ENCODE measurements at places on chromosomes 5 and 9. TPM values are rescaled to one million over a fixed set of nuclear protein-coding genes. Genes with fewer than 3 reads are reported as not detected.
A peak's percentile ranks its signal among the peaks of the same experiment; 100 is the strongest.

The LCN1 gene
- not detected for total RNA-seq

DNA sequence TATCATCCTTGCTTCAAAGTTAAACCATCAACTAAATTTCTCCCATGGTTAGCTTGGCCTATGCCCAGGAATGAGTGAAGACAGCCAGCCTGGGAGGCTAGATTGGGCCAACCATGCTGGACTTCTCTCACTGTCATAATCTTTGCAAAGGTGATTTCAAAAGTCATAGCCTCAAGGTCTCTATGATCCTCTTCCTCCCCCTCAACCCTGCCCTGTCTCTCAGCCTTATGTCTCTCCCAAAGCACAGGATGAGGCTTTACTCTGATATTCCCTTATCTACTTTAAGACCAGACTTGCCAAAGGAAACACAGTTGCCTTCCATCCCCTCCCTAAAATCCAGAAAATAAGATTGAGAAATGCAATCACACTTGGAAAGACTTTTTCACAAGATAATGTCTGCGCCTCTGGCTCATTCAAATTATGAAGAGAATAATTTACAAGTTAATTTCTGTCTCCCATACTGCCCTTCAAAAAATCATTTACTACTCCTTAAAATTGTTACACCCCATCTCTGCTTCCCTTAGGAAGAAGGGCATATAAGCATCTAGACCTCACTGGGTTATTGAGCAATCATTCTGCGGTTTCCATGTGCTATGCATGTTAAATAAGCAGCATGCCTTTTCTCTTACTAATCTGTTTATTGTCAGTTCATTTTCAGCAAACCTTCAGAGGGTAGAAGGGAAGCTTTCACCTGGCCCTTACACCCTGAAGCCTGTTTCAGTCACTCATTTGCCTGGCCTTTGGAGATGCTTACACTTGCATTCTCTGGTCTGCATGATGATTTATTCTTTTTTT is 113.8 kb upstream of the ANKRD55 start:
- DNase-seq, result peak; percentile 76

DNA sequence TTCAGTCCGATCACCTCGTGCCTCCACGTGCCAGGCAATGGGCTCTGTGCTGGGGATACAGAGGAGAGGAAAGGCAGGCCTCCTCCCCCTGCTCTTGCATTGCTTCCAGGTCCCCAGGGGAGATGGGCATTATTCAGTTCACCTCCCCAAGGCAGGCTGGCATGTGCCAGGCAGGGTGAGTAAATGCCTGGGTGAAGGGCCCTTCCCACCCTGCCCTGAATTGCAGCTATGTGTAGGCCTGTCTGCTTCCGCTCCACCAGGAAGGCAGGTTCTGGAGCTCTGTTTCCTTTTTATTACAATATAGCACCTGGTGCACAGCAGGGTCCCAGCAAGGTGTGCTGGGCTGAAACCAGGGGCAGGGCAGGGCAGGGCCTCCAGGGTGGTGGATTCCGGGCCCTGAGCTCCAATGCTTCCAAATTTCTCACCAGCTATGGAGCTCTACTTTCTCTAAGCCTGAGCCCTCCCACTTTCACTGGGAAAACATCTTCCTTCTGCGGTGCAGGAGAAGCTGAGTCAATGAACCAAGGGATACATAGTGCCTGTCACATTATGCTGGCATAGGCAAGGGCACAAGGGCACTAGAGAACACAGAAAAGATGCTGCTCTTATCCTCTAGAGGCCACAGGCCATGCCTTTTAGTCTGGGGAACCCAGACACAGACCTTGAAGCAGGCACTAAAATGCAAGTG is 42.0 kb downstream of the SHB start:
- DNase-seq, result no peak

GRCh38 chr5:124504081-124504916 is 242.1 kb downstream of the ZNF608 start:
- no peak for DNase-seq

DNA sequence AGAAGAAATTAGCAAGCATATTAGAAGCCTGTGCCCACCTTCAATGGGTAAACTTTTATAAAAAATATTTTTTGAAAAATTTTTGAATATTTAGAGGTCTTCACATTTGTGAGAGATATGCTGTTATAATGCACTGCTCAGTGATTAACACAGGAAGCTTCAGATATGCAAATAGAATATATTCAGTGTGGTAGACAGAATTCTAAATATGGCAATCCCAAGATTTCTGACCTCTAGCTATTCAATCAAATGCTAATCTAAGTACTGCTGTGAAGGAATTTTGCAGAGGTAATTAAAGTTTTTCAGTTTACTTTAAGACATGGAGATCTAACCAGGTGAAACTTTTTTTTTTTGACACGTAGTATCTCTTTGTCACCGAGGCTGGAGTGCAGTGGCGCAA is 103.5 kb downstream of the ADAMTS19 start:
- DNase-seq, result no peak

The INSL6 gene
- not detected for total RNA-seq

GRCh38 chr5:132662004-132662401 is 4.0 kb downstream of the IL13 start:
- DNase-seq, result no peak

- DNase-seq, result no peak
These were observed 23.7 kb downstream of the KLHL3 start for GRCh38 chr5:137712139-137712667.

The TAF11L5 gene
- 1.4 TPM for total RNA-seq

DNA sequence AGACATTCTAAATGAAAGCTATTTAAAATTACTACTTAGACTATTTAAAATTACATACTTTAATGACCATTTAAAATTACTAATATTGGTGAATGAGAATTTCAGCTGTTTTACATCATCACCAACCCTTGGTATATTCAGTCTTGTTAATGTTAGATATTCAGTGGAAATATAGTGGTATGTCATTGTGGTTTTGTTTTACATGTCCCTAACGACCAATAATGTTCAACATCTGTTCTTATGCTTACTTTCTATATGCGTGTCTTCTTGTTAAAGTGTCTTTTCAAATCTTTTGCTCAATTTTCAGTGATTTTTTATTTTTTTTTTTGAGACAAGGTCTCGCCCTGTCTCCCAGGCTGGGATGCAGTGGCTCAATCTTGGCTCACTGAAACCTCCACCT is 279.3 kb upstream of the TARS1 start:
- no peak for DNase-seq

The LCN2 gene
- total RNA-seq, result not detected

- no peak for DNase-seq
These were observed 27.8 kb upstream of the TNFSF8 start for GRCh38 chr9:114958021-114958843.

The FBXO10 gene
- 14.5 TPM for total RNA-seq

The FBP2 gene
- total RNA-seq, result 0.21 TPM

- DNase-seq, result no peak
These were observed 279.7 kb downstream of the GADD45G start for GRCh38 chr9:89884356-89885083.

DNA sequence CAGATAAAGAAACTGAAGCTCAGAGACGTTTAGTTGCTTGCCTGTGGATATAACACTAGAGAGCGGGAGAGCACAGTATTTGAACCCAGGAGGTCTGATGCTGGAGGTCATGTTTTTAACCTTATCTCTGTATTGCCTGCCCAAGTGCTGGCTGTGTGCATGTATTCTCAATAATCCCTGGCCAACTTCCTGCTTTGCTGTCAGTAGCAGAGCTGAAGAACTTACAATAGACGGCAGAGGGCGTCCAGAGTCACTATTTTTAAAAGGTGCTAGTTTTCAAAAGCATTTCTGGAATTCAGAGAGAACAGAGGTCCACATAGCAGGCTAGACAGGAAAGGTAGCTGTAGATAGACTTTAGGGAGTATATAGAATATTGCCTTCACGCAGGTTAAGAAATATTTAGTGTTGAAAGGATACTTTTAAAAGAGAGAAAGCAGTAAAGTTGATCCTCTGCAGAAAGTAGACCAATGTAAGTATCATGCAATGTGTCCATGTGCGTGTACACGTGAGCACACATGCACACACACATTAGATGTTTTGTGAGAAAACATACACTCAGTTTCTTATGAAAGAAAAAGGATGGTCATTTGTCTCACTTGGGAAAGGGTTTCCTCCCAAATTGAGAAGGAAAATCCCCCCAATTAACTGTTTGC is 46.3 kb downstream of the PTCD2 start:
- peak; percentile 72 for DNase-seq

DNA sequence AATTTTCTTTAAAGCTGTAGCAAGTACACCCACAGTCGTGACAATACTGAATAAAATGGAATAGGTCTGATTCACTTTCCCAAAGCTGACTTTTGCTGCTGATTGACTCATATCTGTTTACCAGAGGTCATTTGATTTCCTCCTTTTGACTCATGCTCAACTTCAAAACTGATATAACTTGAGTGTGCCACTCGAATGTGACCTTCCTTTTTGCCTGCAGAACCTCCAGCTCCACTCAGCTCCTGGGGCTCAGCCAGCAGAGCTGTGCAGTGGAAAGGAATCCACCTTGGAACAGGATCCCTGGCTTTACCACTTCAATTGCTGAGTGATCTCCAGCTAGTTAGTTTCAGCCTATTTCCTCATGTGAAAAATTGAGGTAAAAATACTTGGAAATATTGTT is 84.1 kb downstream of the FEM1C start:
- no peak for DNase-seq

The ANKRD31 gene
- 0.04 TPM for total RNA-seq

GRCh38 chr9:38652044-38652443 is 31.6 kb upstream of the ANKRD18A start:
- DNase-seq, result no peak

GRCh38 chr5:138620663-138621224 is 45.5 kb upstream of the HSPA9 start:
- DNase-seq, result no peak

The LCP2 gene
- total RNA-seq, result not detected

DNA sequence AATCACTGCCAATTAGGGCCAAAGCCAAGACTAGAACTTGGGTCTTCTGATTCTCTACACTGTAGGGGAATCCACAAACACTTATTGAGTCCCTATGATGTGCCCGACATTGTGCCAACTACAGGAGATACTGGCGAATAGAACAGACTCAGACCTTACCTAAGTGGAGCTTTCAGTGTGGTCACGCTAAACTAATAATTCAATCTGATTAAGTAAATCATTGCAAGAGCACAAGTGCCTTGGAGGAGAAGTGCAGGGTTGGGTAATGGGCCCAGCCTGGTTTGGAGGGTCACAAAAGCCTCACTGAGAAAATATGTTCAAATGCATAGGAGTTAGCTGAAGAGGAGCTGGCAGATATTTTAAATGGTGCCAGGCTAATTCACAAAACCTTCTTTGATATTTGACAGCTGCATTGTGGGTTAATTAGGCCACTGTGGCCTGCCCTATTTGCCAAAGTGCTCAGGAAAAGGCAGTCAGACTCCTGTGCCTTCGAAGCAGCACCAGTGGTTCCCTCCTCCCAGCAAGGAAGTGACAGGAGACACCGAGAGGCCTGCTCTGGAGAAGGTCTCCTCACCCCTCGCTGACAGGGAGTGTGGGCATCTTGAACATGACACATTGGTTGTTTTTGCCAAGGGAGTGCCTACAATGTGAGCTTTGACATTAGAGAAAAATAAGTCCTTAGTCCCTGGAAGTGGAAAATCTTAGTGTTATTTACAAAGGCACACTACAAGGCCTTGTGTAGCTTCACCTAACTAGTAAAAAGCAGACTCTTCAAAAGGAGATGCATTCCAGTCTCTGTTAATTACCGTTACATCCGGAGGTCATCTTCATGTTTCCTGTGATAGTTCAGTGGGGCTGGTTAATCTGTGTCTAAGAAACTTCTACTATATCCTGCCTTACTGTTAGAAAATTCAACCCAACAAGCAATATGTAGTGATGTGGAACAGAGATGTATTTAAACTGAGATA is 24.1 kb upstream of the TRAF1 start:
- peak; percentile 91 for DNase-seq

- DNase-seq, result peak; percentile 70
These were observed 9.1 kb upstream of the RFK start for GRCh38 chr9:76403352-76403751.

DNA sequence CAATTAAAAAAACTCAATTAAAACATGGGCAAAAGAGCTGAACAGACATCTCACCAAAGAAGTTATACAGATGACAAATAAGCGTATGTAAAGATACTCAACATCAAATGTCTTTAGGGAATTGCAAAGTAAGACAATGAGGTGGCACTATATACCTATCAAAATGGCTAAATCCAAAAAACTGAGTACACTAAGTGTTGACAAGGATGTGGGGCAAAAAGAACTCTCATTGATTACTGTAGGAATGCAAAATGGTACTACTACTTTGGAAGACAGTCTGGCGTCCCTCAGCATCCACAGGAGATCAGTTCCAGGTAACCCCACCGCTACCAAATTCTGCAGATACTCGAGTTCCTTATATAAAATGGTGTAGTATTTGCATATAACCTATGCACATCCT is 198.1 kb downstream of the DAB2IP start:
- DNase-seq, result no peak

DNA sequence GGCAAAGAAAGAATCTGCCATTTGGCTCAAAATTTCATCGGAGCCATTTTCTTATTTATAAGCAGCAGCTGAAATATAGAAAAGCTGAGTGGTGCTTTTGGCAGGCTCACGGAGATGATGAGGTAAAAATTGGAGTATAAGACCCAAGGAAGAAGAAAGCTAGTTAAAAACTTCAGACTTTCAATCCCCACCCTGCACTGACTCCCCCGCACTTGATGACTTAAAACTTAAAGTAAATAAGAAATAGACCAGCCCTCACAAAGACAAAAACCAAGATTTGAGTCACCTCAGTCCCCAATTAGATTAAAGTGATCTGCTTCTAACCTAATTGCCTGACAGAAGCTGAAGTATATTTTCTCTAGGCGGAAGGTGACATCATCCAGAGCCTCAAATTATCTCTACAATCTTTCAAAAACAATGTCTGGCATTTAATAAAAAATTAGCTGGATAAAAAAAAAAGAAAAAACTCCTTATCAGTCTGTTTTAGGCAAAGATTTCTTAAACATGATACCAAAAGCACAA is 124.0 kb upstream of the PJA2 start:
- DNase-seq, result no peak

The F2R gene
- 83.3 TPM for total RNA-seq

- no peak for DNase-seq
These were observed 437.1 kb downstream of the PRR16 start for GRCh38 chr5:120901199-120901598.

All from A673 (cell line).